ENCODE measurements at places on chromosomes 2 and 18.

GRCh38 chr2:119111115-119111975 is 47.2 kb downstream of the C1QL2 start:
- no peak for DNase-seq

- no peak for DNase-seq
These were observed 327.6 kb upstream of the ZEB2 start for GRCh38 chr2:144847347-144848080.

DNA sequence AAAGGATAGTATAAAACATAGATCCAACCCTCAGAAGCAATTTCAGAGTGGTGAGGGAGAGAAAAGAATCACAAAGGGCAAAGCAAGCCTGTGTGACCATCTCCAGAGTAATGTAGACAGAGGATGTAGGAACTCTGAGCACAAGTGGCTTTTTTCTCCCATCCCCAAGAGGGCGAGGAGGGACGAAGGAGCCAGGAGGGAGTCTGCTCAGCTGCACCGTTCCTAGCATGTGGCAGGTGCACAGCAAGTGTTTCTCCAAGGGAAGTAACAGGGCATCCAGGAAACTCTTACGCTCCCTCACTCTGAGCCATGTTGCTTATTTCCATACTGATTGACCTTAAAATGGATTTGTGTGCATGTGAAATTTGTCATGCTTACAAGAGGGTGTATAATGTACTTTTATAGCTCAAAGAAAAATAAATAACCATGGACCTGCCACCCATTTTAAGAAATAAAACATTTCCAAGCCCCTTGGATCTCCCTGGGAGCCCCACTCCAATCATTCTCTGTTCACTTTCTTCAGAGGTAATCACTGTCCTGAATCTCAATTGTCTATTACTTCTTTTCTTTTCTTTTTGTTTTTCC is 37.8 kb upstream of the SEC11C start:
- DNase-seq: no peak

DNA sequence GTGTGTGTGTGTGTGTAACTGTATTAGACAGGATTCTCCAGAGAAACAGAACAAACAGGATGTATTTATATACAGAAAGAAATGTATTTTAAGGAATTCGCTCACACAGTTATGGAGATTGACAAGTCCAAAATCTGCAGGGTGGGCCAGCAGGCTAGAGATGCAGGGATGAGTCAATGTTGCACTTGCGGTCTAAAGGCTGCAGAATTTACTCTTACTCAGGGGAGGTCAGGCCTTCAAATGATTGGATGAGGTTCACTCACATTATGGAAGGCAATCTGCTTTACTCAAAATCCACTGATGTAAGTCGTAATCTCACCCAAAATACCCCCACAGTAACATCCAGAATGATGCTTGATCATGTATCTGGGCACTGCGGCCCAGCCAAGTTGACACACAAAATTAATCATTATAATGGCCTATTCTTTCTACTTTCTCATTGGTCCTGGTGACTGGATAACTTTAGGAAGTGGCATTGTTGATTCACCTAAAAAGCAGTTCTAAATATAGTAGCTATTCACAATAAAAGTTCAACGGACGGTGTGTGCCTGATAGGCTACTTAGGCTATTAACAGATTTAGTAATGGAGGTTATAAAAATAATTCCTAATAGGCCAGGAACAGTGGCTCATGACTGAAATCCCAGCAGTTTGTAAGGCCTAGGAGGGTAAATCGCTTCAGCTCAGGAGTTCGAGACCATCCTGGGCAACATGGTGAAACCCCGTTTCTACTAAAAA is 40.6 kb upstream of the ACYP2 start:
- peak; percentile 34 for DNase-seq

GRCh38 chr2:109230941-109231420 is 102.0 kb downstream of the SH3RF3 start:
- DNase-seq: no peak

Measured in fibroblast of skin of scalp (primary cell).